Body of pancreas (tissue), 4 donors: ENCODE measurements at places on chromosomes 6 and 20. TPM values are rescaled to one million over a fixed set of nuclear protein-coding genes. Genes with fewer than 3 reads are reported as not detected.

- no peak for DNase-seq
- H3K4me3 ChIP-seq = no peak overlapping the region
- H3K27me3 ChIP-seq = no peaks in the 10 kb centered on the region
- H3K27ac ChIP-seq = no peak overlapping the region
Measured at GRCh38 chr6:16196984-16197546, 41.3 kb upstream of the GMPR start.

GRCh38 chr6:82987951-82988350 is 77.7 kb downstream of the UBE3D start:
- no peak for DNase-seq
- H3K27ac ChIP-seq = no peak overlapping the region
- no peaks in the 10 kb centered on the region for H3K4me1 ChIP-seq
- no peaks in the 10 kb centered on the region for H3K36me3 ChIP-seq

DNA sequence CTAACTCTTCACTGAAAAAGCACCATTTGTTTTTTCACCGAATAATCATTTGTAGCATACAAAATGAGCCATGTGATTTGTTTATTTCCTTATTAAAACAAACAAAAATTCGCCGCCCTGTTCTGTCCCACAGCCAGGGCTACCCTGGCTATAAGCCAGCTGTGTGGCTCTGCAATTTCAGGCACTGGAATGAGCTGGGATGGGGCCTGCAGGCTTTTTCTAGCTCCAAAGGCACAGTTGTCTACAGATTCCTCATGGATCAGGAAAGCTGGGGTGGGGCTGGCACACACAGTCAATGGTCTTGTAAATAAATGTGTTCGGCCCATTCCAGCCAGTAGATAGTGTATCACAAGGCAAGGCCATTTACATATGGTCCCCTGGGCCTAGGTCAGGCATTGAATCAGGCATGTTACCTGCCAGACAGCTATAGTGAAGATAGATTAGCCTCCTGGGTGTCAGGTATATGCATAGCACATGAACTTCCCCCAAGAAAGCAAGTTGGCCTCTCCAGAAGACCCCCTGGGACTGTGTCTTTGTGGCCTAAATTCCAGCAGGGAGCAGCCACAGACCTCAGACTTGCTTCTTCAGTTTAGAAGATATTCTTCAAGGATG is 608.9 kb downstream of the MAFB start:
- H3K36me3 ChIP-seq = no peaks in the 10 kb centered on the region
- no peaks in the 10 kb centered on the region for H3K4me1 ChIP-seq
- H3K4me3 ChIP-seq = no peak overlapping the region
- peak; percentile 18 for DNase-seq
- no peak overlapping the region for H3K27ac ChIP-seq

DNA sequence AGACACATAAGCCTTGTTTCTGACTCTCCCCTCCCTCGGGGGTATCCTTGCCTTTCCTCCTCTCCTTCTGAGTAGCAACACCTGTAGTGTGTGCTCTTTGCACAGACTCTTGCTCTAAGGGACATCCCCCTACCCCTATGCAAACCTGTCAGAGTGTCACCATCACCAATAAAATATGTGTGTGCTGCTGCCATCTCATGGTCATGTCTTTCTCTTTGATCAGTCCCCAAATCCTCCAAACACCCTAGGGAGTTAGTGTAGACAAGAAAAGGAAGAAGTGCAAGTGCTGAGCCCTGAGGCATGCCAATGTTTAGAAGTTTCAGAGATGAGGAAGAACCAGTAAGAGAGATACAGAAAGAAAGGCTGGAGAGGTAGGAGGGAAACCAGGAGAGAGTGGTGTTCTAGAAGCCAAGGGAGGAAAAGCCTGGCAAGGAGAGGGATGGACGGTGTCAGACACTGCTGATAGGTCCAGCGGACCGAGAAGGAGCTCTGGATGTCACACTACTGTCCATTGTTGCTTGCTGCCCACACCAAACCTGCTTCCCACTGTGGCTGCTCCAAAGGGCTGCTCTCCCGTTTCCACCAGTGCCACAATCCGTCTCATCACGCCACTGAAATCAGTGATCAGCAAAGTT is 16.4 kb downstream of the TRMT6 start:
- no peak for DNase-seq
- H3K36me3 ChIP-seq = no peaks in the 10 kb centered on the region
- no peak overlapping the region for H3K4me3 ChIP-seq
- no peak overlapping the region for H3K27ac ChIP-seq
- no peaks in the 10 kb centered on the region for H3K4me1 ChIP-seq
- no peaks in the 10 kb centered on the region for H3K27me3 ChIP-seq

DNA sequence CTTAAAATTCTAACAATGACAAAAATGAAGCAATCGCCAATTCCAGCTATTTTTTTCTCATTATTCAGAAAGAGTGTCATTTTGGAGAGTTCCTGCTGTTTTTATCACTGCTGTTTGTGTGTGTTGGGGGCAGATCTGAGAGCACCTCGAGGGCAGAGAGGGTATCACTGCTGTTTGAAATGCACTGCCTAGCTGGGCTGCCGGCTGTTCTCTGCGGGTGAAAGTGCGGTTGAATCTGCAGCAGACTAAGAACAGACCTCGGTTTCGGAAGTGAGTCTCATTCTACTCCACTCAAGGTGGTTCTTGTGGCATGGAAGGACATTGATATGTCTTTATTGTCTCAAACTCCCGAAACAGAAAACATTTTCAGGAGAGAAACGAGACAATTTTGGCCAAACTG is 18.3 kb downstream of the INSM1 start:
- no peak overlapping the region for H3K27ac ChIP-seq
- no peaks in the 10 kb centered on the region for H3K27me3 ChIP-seq
- DNase-seq = no peak
- H3K36me3 ChIP-seq = no peaks in the 10 kb centered on the region

DNA sequence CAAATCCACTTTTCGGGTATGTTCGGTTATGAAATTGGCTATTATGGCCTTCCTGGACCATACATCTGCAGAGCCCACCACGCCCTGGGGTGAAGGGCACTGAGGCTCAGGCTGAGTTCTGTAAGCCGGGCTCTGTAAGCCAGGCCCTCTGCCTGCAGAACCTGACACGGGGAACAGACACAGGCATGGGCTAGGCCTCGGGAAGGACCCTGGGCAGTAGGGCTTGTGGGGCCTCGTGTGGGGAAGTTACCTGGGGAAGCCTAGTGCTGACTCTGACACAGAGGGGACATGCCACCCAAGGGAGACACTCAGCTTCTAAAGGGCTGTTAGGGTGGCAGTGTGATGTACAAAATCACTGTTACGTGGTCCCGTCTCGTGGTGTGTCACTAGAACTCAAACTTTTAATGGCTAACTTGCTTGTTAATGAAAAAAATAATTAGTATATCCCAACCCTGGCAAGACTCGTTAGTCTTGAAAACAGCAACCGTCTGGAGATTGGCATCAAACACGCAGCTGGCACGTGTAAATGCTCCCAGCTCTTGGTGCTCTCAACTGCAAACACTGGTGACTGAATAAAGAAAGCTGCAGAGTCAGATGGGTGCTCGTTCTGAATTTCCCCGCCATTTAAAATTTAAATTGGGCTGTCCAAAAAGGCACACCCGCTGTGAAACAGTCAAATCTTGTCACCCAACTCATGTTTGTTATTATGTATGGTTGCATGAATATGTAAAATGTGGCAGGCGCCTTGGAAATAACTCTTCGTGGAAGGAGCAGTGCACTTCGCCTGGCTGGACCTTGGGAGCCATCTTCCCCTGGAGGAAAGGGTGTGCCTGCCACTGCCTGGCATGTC is 23.6 kb upstream of the TCFL5 start:
- no peak overlapping the region for H3K4me3 ChIP-seq
- no peaks in the 10 kb centered on the region for H3K27me3 ChIP-seq
- no peak for DNase-seq
- H3K4me1 ChIP-seq = peaks cover 10% of the 10 kb centered on the region
- no peak overlapping the region for H3K27ac ChIP-seq
- H3K36me3 ChIP-seq = peaks cover 14% of the 10 kb centered on the region

AFG1L gene
- 1.6 TPM for total RNA-seq

SLC2A10 gene
- 95.3 TPM for total RNA-seq

TULP4 gene
- total RNA-seq = 81.2 TPM

TPBG gene
- 10.9 TPM for total RNA-seq

PACSIN1 gene
- not detected for total RNA-seq

CLVS2 gene
- under 0.01 TPM for total RNA-seq

ASIP gene
- total RNA-seq = not detected
